ENCODE measurements at places on chromosomes 12 and 14. TPM values are rescaled to one million over a fixed set of nuclear protein-coding genes. Genes with fewer than 3 reads are reported as not detected.

Gene R3HDM2
- total RNA-seq = 38.5 TPM

Gene UNC79
- 94.2 TPM for total RNA-seq

Gene TEX52
- total RNA-seq = not detected

Gene CLEC2D
- 17.8 TPM for total RNA-seq

Gene CD163
- 0.94 TPM for total RNA-seq

Gene FAM90A1
- not detected for total RNA-seq

Gene RNU4-1
- under 0.01 TPM for total RNA-seq

Gene PDE3A
- 7.5 TPM for total RNA-seq

Gene YEATS4
- total RNA-seq = 27.2 TPM

Gene SPX
- total RNA-seq = 0.31 TPM

Gene CSRP2
- total RNA-seq = 280 TPM

Gene CLEC1A
- total RNA-seq = 0.63 TPM

Gene CAPZA3
- total RNA-seq = not detected

Gene CLMN
- total RNA-seq = 3.1 TPM

Gene RNF212B
- not detected for total RNA-seq

Gene ENDOU
- not detected for total RNA-seq

Gene C1S
- 8.1 TPM for total RNA-seq

Gene LRRC23
- 8.5 TPM for total RNA-seq

Gene CYP46A1
- total RNA-seq = 5.3 TPM

Gene SLC38A2
- 262 TPM for total RNA-seq

Gene IGF1
- total RNA-seq = 4.4 TPM

Gene OAS2
- 2.5 TPM for total RNA-seq

Gene SLCO1B1
- total RNA-seq = not detected

Gene SERPINA12
- total RNA-seq = not detected
